ENCODE measurements at places on chromosomes 4 and X. TPM values are rescaled to one million over a fixed set of nuclear protein-coding genes. Genes with fewer than 3 reads are reported as not detected.

GRCh38 chrX:107662824-107663223 is 34.5 kb downstream of the PRPS1 start:
- DNase-seq = no peak
- H3K4me1 ChIP-seq = no peaks in the 10 kb centered on the region
- H3K27me3 ChIP-seq = no peaks in the 10 kb centered on the region
- no peaks in the 10 kb centered on the region for H3K36me3 ChIP-seq
- no peak overlapping the region for H3K27ac ChIP-seq

The UGT2B7 gene
- total RNA-seq = 5.6 TPM

The GPR119 gene
- total RNA-seq = not detected

- H3K27ac ChIP-seq = peak overlapping the region; percentile 23
- H3K27me3 ChIP-seq = no peaks in the 10 kb centered on the region
- H3K36me3 ChIP-seq = no peaks in the 10 kb centered on the region
- no peak overlapping the region for H3K4me3 ChIP-seq
Observed at GRCh38 chr4:6924361-6924779, 14.7 kb downstream of the TBC1D14 start.

The CENPVL1 gene
- not detected for total RNA-seq

The CT45A3 gene
- total RNA-seq = not detected

- no peak for DNase-seq
- no peak overlapping the region for H3K27ac ChIP-seq
- no peak overlapping the region for H3K4me3 ChIP-seq
- no peaks in the 10 kb centered on the region for H3K4me1 ChIP-seq
- no peaks in the 10 kb centered on the region for H3K36me3 ChIP-seq
Observed at GRCh38 chr4:147530723-147531122, 49.8 kb downstream of the EDNRA start.

The GAB3 gene
- total RNA-seq = 0.37 TPM

The ZRSR2 gene
- total RNA-seq = 12.4 TPM

DNA sequence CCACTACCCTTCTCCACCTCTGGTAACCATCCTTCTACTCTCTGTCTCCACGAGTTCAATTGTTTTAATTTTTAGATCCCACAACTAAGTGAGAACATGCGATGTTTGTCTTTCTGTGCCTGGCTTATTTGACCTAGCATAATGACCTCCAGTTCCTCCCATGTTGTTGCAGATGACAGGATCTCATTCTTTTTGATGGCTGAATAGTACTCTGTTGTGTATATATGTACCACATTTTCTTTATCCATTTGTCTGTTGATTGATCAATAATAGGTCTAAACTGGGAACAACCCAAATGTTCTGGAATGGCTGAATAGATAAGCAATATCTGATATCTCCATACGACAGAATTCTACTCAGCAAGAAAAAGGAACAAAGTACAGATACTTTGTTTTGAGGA is 67.2 kb downstream of the DIPK2B start:
- no peaks in the 10 kb centered on the region for H3K4me1 ChIP-seq
- DNase-seq = no peak
- no peaks in the 10 kb centered on the region for H3K27me3 ChIP-seq
- H3K27ac ChIP-seq = no peak overlapping the region
- H3K4me3 ChIP-seq = no peak overlapping the region

The TDO2 gene
- not detected for total RNA-seq

DNA sequence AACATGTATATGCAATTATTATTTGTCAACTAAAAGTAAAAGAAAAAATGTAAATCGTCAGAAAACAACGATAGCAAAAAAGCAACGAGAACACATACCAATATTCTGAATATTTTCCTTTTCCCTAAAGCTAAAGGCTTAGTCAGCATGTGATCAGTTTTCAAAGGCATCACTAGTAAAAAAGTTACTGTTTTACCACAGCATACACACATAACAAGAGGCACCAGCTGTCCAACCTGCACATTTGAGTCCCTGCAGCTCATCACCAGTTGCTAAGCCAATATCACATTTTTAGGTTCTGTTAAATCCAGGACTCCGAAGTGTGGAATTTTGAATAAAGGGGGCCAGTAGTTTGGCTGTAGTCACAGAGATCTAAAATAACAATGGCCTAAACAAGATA is 203.8 kb downstream of the ADGRA3 start:
- no peaks in the 10 kb centered on the region for H3K27me3 ChIP-seq
- DNase-seq = no peak
- no peak overlapping the region for H3K27ac ChIP-seq
- no peak overlapping the region for H3K4me3 ChIP-seq
- no peaks in the 10 kb centered on the region for H3K36me3 ChIP-seq

All from transverse colon (tissue), 4 donors.